Astrocyte of the cerebellum (primary cell): ENCODE measurements at places on chromosomes 7 and 10.

DNA sequence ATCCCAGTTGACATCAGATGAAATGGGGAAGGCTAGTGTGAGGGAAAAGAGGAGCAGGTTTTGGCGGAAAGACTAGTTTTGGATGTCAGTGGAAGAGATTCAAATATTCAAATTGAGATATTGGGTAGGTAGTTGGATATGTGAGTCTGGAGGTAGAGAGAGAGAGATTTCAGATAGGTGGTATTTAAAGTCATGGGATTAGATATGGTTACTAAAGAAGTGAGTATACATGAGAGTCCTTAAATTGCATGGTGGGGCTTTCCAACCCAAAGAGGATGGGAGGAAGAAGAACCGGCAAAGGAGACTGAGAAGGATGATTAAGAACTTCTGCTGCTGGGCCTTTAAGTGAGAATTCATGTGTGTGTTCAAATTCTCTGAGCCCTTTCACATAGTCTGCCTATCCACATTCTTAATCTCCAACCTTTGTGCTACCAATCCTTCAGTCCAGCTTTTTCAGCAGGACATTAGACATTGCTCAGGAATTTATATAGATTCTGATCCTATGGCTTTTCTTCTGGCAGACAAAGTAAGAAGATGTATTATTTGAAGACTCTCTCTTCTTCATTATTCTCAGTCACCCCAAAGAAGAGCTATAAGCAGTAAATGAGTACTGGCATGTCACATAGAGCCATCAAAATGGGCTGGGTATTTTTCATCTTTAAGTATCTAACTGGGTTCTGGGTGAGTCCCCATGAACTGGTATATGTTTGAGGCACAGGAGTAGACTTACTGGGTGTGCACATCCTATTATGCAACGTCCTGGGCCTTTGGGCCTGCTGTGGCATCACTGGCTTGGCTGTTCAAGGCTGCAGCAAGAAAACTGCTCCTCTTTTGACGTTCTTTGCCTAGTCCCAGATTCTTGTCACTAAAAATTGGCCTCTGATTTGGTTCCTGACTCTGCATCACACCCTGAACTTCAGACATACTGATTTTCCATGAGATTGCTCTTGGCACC is 33.6 kb downstream of the ST7 start:
- no peak for DNase-seq

DNA sequence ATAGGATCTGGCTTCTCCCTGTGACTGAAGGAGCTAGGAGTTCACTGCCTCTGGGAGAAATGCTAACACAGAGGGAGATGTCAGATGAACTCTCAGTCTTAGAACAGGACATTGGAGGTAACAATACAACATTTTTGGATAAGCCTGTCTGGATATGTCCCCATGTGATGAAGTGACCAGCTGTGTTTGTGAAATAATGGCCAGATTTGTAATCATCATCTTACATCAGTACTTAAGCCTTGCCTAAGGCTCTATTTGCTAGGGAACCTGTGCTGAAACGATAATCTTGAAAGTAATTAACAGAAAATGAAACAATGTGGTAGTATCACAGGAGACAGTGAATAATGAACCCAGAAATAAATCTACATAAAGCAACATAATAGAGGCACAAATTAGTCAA is 56.2 kb downstream of the CRPPA start:
- DNase-seq: no peak

DNA sequence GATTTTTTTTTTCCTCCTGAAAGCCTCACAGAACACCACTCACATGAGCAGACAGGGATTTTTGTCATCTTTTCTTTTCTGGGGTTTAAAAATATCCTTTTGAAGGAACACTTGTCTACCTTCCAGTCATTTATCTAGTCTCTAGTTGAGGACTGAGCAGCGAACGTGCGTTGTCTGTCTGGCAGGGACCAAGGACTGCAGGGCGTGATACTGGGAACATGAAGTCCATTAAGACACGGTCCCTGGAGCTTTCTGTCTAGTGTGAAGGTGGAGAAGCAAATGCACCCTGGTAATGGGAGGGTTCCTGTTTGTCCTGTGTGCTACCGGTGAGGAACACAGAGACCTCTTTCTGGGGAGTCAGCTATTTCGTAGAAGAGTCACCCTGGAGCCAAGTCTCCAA is 207.4 kb downstream of the TMEM178B start:
- DNase-seq: no peak

DNA sequence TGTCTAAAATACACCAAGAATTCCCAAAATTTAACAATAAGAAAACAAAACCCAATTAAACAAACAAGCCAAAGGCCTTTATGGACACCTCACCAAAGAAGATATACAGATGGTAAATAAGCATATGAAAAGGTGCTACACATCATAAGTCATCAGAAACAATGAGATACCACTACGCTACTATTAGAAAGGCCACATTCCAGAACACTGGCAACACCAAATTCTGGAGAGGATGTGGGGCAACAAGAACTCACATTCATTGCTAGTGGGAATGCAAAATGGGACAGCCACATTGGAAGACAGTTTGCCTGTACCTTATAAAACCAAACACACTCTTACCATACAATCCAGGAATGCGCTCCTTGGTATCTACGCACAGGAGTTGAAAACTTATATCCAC is 291.4 kb downstream of the TNS3 start:
- no peak for DNase-seq

DNA sequence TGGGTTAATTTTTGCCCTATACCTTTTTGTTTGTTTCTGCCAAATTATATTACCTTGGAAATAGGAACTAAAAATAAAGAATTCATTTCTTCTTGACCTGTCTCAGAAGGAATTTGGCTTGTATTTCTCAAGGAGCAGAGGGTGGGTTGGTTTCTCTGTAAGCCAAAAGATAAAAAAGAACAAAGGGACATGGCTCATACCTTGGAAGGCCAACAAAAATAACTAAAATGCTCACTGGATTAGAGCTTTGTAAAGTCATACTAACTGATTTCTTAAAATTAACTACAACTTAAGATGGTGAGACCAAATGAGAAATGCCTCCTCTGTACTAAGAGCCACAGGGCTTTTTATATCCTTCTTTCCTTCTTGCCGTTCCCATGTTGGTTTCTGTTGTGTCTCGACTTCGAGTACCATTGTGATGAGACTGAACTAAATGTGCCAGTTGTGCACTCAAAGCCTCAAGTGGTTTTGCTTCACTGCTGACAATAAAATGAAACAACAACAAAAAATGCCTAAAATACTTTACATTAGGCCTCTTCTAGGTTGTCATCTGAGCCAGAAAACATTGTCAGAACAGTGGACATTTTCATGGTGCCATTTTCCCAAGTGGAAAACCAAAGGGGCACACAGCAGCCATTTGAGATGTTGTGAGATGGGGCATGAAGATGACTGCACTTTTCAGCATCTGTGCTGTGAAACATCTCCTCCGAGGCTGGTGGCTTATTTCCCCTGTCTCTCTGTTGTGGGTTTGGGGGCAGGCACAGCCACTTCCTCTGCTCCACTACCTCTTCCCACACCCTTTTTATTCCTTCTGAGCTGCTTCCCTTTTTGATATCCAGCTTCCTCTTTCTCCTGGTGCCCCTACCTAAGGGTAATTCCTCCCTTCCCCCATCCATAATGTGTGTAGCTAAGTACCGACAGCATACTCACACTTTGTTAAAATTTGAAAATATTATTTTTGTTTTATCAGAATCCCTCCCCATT is 51.8 kb upstream of the AGR3 start:
- no peak for DNase-seq

GRCh38 chr10:73506491-73506890 is 10.7 kb upstream of the PPP3CB start:
- no peak for DNase-seq

- DNase-seq: no peak
These were observed 30.8 kb upstream of the NRP1 start for GRCh38 chr10:33365301-33365700.

DNA sequence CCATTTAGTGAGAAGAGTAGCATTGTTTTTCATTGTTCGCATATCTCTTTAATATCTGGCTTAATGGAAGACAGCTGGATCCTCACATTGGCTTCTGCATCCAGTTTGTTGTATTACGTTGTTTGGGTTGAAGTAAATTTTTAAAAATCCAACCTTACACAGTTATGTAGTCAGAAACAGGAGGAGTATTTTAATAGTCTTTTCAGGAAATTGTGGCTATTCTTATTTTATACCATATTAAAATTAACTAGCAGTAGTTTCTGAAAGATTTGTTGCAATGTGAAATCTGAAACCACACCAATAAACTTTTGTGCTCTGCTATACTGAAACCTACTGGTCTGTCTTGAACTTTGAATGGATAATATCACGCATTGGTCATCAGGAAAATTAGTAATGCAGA is 27.9 kb downstream of the MYPN start:
- DNase-seq: no peak
